Suppressor macrophage (primary cell): ENCODE measurements at places on chromosomes 12 and 14.

- DNase-seq: no peak
Measured at GRCh38 chr14:98244162-98244948, 1027.6 kb downstream of the BCL11B start.

- DNase-seq: peak; percentile 47
Measured at GRCh38 chr14:21860172-21860571, 186.6 kb upstream of the OR4E1 start.

DNA sequence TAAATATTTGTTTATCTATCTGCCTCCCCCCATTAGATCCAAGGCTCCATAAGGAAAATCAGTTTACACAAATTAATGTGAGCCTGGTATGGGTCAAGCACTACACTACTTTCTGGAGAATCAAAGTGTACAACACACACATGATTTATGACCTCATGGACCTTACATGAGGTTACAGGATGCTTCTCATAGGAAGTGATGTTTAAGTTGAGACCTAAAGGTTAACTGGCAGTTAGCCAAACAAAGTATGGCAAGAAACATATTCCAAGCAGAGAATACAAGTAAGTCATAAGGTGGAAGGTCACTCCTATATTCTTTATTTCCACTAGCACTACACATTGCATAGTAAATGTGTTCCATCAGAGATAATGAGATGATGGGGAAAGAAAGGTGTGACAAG, 39.2 kb downstream of the OSBPL8 start:
- DNase-seq: peak; percentile 22

GRCh38 chr12:118094039-118094438, 9.8 kb downstream of the VSIG10 start:
- no peak for DNase-seq

GRCh38 chr12:68336889-68337303, 4.7 kb upstream of the MDM1 start:
- no peak for DNase-seq

DNA sequence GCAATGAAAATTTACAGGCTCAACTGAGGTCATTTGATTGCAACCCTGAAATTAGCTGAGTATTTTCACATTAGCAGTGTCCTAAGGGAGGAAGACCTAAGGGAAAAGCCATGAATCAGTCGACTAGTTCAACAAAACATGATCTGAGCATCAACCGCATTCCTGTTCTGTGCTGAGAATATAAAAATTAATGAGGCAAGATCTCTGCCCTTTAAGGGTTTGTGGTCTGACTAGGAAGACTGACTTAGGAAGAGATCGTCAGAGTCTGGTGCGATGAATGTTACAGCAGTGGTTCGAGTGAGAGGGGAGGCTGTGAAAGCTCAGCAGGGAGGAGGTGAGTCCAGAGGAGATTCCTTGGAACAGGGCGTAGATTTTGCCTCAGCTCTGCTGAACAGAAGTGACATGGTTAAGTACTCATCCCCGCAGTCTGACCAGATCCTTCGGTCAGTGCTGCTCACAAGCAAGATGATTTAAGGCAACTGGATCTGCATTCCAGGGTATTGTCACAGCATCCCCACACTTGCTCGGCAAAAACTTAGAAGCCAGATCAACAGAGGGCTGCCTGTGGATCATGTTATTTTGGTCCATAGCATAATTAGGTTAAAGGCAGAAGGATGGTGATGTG, 49.6 kb downstream of the BMAL2 start:
- DNase-seq: no peak

DNA sequence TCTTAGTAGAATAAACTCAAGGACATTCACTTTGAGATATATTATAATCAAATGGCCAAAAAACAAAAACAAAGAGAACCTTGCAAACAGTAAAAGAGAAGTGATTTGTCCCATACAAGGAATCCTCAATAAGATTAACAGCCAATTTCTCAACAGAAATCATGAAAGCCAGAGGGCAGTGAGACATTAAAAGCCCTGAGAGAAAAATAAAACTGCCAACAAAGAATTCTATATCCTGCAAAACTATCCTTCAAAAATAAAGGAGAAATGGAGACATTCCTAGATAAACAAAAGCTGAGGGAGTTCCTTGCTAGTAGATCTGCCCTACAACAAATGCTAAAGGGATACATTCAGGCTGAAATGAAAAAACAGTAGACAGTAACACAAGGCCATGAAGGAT, 78.1 kb downstream of the CMKLR1 start:
- DNase-seq: no peak
